ENCODE measurements at places on chromosomes 5 and 9. TPM values are rescaled to one million over a fixed set of nuclear protein-coding genes. Genes with fewer than 3 reads are reported as not detected.

The ORM1 gene
- total RNA-seq, result not detected

DNA sequence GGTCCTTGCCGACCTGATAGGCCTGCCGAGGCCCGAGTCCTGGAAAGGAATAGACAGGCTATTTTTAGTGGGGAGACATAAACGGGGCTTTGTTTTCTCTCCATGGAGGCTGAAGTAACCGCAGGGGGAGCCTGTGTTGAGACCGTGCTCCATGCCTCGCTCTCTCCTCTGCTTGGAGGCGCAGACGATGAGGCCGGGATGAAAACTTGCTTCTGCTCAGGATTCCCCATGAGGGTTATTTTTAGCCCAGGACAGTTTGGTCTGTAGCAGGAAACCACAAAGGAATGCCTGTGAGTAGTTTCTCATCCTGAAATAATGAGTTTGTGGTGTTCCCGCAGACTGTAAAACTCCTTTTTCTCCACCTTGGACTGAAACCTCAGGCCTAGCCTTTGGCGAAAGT lies 81.9 kb upstream of the RARS1 start:
- DNase-seq, result no peak

The LECT2 gene
- total RNA-seq, result not detected

The RNF180 gene
- total RNA-seq, result not detected

DNA sequence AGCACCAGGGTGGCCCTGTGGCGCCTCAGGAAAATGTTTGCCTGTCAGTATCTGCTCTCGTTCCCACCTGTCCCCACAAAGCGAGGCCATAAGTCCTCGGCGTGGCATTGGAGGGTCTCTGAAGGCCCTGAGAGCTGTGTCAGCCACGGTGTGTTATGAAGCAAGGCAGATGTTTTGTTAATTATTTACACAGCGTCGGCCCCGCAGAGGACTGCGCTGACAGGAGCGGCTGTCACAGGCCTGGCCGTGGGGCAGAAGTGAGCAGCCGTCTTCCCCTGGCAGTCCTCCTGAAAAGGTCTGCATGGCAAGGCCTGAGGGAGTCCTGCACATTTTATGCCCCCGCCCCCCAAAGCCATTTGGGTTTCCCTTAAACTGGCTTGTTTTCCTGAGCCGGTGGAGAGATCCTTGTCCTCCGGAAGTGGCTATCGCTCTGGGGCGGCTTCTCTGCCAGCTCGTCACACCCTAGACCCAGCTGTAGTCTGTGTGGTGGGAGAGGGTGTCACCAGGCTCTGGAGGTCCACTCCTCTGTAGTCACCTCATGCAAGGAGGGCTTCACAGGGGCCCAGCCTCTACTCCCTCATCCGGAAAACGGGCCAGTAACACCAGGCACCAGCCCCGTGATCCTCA lies 6.2 kb downstream of the NEK6 start:
- no peak for DNase-seq

GRCh38 chr9:23693374-23693773 lies 132.7 kb downstream of the ELAVL2 start:
- no peak for DNase-seq

The HK3 gene
- 0.21 TPM for total RNA-seq

The FEM1C gene
- 14.6 TPM for total RNA-seq

DNA sequence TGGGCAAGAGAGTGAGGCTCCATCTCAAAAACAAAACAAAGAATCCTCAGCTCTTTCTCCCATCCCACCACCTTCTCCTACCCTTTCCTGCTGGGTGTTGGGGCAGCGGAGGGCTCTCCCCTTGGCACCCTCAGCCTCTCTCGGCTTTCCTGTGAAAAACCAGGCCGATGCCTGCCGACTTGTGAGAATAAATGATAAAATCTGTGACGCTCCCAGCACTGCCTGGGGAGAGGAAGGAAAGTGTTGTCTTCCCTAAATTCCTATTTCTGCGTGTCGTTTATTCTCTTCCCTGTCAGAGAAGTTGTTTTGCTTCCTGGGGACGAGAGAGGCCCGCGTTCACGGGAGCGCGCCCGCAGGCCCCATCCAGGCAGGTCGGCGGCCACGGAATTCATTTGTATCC lies 19.7 kb downstream of the NEK6 start:
- DNase-seq, result no peak

The RARS1 gene
- 143 TPM for total RNA-seq

DNA sequence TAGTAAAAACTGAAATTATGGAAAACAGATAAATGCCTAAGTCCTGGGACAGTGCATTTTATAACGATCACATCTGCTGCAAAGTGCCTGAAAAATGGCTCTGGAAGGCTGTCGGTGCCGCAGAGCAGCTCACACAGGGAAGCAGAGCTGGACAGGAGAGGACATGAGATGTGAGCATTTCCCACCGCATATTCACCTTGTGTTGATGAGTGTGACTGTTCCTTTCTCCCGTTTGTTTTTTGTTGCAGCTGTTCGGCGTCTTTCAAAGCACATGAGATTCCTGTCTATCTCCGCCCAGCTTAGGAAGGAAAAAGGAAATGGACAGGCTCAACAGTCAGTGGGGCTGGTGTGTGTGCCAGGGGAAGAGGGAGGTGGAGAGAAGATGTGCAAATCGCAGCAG lies 164.9 kb upstream of the SEMA6A start:
- no peak for DNase-seq

GRCh38 chr5:1294835-1295649 lies at the start of gene TERT:
Gene TERT (minus strand): TSS chr5:1295068. CDS start chr5:1294989, 79 bp downstream.
- peak; percentile 91 for DNase-seq

The IL13 gene
- total RNA-seq, result 231 TPM

DNA sequence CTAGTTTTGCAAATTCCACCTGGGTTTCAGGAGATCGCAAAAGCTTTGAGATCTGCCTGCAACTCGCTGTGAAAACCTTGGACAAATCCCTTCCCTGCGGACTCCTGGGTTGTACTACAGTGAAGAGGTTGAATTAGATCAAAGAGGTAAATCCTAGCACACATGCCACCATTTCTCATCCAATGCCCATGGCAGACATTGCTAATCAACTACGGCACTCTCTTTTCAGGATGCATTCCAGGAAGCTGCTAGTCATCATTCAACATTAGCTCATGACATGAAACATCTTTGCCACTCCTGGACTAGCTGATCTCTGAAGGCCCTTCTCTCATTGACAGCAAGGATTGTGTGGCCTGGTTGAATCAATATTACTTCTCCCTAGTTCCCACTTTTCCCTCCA lies 46.1 kb downstream of the PCDH1 start:
- DNase-seq, result no peak

- no peak for DNase-seq
These were observed 409.8 kb downstream of the NTRK2 start for GRCh38 chr9:85079349-85079748.

The CAVIN4 gene
- total RNA-seq, result 0.19 TPM

DNA sequence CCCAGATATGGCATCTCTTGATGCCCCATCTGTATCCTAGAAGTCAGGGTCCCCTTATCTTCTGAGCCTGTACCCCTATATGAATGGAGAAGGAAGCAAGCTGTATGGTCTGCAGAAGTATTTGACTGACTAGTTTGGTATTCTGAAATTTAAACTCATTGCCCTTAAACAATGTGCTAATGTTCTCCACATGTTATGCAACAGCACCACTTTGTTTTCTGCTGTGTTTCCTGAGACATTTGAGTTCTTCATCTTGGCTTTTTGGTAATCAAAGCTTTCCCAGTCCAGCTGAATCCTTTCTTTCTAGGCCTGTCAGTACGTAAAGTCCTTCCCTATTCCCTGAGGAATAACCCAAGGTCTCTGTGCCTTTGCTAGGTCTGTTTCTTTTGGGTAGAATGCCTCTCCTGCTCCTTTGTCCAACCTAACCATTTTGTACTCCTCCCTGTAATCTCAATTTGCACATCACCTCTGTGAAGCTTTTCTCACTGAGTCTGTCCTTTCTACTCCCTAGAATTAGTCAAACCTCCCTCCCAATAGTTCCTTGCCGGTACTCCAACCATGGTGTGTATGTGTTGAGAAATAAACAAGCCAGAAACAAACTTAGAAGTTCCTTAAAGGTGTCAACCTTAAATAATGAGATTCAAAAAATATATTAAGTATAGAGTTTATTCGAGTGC lies 72.1 kb upstream of the HSPB3 start:
- DNase-seq, result no peak

GRCh38 chr9:136241542-136241941 lies 4.1 kb downstream of the QSOX2 start:
- no peak for DNase-seq

Data from activated CD4-positive, alpha-beta T cell treated with anti-CD3 and anti-CD28 coated beads, Interleukin-2, amount 10 ng/mL, durations not matched to agents 24 days and 14 days (primary cell).